Stimulated activated CD4-positive, alpha-beta T cell treated with anti-CD3 and anti-CD28 coated beads, Interleukin-1b, Interleukin-23, amount 100 ng/mL, for 1 hour (primary cell): ENCODE measurements at places on chromosomes 2 and 18.

DNA sequence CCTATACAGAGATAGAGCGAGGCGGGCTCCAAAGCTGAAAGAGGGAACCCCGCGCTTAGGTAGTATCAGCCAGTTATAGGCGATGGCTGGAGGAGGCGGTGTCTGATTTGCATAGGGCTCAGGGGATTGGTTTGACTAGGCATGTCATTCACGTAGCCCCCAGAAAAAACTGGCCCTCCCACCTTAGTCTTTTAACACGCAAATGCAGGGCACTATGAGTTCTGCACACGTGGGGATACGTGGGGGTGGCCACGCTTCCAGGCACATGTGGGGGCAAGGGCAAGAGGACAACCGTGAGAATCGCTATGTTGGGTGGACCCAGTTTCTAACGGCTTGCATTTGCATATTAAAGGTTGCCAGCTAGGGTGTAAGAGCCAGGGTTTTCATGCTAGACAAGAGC lies 56.7 kb upstream of the MSTN start:
- DNase-seq = no peak

- DNase-seq = no peak
These were observed 1425.7 kb downstream of the DSC3 start for GRCh38 chr18:29616867-29617266.

GRCh38 chr2:77488141-77488540 lies 34.0 kb downstream of the LRRTM4 start:
- DNase-seq = no peak

DNA sequence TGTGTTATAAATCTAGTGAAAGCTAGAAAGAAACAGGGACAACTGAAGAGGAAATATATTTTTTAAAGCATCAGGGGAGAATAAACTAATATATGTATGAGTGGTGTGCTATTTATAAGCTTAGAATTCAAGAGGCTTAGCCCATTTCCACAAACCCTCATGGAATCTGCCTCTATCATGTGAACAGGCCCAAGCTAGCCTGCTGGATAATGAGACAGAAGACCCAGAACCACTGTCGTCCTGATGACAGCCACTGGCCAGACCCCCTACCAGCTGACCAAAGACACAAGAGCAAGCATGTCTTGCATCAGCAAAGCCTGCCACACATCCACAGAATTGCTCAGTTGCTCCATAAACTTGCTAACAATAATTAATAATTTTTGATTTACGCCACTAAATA lies 382.3 kb upstream of the NXPH2 start:
- no peak for DNase-seq

DNA sequence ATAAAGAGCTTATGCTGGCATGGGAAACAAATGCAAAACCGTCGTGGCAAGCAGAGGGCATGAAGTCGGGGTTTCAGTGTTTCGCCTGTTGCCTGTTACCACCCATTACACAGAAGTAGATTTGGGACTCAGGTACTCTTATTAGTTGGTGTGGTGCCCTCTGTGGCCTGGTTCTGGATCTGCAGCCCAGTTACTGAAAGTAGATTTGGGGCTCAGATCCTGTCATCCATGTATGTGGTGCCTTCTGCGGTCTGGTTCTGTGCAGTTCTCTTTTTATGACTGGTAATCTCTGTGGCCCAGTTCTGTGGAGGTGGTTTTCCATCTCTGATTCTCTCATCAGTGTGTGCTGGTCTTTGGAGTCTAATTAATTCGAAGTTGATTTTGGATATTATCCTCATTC lies 45.2 kb downstream of the ADNP2 start:
- DNase-seq = no peak

- no peak for DNase-seq
These were observed 196.5 kb downstream of the SATB2 start for GRCh38 chr2:199261239-199261638.

DNA sequence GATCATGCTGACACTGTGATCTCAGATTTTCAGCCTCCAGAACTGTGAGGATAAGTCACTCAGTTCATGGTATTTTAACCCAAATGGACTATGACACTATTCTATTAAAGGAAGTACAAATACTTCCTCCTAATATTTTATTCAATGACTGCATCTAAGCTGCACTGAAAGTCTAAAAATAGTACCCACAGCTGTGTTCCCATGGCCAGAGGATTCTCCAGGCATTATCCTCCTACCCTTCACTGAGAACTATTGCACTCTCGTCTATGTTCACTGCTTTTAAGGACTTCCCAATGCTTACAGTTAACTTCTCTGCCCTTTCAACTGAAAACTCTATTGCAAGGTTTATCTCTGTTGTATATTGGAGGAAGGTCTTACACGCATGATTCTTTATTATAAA lies 15.2 kb downstream of the LRATD1 start:
- no peak for DNase-seq

- DNase-seq = no peak
These were observed 381.3 kb downstream of the SOX11 start for GRCh38 chr2:6073191-6074088.

DNA sequence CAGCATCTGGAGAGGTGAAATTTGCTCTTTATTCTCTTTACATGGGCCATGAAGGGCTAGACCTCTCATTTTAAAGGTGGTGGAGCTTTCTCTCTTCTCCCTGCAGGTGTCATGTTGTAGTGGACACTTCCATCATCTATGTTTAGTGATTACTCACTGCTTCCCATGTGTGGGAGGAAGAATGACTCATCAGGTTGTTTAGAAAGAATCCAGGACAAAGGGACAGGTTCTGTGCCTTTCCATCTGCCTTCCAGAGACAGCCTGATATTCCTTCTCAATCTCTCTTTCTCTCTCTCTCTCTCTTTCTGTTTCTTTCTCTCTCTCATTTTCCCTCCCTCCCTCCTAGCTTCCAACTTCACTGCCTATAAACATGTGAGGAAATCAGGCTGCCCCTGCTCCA lies 38.7 kb downstream of the SCG2 start:
- DNase-seq = no peak

DNA sequence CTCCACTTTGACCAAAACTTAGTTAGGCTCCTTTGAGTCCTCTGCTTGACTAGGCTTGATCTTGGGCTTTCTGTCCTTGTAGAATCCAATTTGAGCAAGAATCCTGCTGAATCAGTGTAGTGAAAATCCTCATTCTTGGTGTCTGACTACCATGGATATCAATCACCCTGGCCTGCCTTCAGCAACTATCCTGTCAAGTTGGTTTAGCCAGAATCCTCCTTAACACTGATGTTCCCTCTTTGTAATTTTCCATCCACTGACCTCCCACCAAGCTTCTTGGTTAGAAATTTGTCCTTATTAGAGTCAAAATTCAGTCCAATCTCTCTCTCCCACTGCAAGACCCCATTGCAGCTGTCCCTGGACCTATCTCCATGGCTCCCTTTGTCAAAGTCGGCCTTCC lies 494 bp upstream of the RBM45 start:
- no peak for DNase-seq

DNA sequence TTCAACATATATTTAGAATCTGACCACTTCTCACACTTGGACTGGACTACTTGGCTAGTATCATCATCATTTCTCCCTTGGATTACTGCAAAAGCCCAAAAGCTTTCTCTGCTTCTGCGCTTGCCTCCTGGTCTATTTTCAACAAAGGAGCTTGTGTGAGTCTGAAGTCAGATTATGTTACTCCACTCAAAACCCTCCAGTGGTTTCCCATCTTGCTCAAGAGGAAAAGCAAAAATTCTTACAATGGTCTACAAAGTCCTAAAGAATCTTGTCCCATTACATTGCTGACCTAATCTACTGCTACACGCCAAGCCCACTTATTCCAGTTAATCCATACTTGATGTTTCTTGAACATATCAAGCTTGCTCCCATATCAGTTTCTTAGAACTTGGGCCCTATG lies 9.6 kb downstream of the PREPL start:
- no peak for DNase-seq

DNA sequence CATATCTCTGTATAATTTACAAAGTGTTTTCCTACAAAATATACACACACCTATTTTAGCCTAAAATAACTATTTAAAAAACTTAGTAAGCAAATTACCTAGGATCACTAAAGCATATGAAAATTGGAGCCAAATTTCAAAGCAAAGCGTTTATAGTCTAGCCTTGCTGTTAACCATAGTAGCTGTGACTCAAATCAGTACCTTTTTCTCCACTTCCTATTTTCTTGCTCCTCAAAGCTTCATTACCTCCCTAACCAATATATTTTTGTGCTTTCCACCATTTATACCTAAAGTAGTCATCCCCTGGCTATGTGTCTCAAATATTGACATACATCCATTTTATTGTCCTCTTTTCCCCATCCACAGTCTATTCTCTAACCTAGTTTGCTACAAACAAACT lies 73.1 kb downstream of the ERBB4 start:
- no peak for DNase-seq

DNA sequence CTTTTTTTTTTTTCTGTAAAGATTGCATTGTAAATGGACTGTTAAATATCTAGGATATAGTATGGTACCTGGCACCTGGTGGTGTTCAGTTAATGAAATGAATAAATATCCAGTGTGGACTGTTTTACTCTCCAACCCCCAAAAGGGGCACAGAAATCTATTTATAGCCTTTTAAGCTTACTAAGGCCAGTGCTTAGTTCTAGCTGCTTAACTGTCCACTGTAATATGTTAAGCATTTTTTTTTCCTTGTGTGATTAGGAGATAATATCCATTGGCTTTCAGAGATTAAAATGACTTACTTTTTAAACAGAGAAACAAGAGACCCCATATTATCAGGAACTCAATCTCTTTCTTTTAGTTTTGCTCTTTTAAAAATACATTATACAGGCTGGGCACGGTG lies 84.4 kb downstream of the ZNF532 start:
- no peak for DNase-seq

DNA sequence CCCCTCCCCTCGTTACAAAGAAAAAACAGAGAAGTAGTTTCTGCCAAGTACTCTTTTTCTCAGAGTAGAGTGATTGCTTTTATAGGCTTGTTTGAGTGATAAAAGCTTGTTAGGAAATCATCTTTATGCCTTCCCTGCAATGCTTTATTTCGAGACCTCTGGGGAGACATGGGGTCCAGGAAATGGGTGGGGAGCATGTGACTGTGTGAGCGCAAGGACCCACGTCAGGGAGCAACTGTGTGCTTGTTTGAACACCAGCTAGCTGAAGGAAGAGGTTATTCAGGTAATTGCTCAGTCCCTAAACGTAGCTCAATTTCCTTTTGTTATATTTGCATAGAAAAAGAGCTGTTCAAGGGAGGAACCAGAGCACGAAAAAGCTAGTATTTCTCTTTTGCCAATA lies 187.3 kb downstream of the FAM210A start:
- DNase-seq = no peak

- DNase-seq = peak; percentile 67
These were observed 16.8 kb upstream of the ITM2C start for GRCh38 chr2:230847883-230848388.

DNA sequence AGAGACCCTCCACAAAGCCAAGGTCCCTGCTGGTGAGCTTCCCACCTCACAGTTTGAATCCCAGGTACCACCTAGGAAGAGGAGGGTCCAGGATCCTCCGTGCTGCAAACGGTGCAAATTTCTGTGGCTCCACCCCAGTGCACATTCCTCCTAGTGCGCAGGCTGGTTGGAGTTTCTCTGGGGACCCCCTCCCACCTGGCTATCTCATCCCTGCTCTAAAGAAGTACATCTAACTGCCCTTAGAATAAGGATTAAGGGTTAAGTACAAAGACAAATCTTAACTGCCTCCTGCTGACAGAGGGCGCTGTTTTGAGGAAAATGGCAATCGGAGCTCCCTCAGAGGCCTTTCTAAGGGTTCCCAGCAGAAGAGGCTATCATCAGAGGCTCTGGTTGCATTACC lies 109.6 kb upstream of the FSIP2 start:
- DNase-seq = no peak

DNA sequence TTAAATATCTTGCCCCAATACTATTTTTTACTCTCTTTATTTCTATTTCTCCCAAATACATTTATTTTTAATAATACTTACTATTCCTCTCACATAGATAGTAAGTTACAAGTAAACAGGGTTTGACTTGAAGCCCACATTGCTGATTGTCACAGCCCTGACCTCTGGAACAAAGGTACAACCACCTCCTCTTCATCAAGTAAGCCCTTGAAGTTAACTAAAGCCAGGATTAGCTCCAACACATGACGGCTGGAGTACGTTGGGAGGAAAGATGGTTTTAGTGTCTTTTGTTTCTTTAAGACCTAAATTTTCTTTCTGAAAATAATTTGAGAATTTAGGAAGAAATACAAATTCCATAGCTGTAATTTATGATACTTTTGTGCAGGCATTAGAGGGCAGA lies 949 bp downstream of the MYOM1 start:
- DNase-seq = no peak
